ENCODE measurements at places on chromosomes 16 and 17.

GRCh38 chr17:30000001-30000754 is 58.7 kb downstream of the EFCAB5 start:
- no peak for DNase-seq

DNA sequence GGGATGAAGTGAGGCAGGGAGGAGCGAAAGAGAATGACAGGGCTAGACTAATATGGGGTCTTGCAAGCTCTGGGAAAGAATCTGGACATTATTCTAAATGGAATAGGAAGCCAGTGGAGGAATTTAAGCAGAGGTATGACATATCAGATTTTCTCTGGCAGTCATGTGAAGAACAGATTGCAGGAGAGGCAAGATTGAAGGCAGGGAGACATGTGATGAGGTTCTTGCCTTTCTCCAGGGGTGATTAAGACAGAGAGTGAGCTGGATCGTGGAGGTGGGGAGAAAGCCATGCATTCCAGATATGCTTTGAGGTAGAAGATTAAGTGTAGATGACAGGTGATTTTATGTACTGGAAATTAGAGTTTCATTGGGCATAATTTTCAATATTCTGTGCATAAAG is 4.3 kb upstream of the THAP11 start:
- no peak for DNase-seq

- no peak for DNase-seq
These were observed at the start of gene GPR179 for GRCh38 chr17:38343608-38344419. GPR179 (minus strand) TSS chr17:38343956; CDS start chr17:38343789, 167 bp downstream.

DNA sequence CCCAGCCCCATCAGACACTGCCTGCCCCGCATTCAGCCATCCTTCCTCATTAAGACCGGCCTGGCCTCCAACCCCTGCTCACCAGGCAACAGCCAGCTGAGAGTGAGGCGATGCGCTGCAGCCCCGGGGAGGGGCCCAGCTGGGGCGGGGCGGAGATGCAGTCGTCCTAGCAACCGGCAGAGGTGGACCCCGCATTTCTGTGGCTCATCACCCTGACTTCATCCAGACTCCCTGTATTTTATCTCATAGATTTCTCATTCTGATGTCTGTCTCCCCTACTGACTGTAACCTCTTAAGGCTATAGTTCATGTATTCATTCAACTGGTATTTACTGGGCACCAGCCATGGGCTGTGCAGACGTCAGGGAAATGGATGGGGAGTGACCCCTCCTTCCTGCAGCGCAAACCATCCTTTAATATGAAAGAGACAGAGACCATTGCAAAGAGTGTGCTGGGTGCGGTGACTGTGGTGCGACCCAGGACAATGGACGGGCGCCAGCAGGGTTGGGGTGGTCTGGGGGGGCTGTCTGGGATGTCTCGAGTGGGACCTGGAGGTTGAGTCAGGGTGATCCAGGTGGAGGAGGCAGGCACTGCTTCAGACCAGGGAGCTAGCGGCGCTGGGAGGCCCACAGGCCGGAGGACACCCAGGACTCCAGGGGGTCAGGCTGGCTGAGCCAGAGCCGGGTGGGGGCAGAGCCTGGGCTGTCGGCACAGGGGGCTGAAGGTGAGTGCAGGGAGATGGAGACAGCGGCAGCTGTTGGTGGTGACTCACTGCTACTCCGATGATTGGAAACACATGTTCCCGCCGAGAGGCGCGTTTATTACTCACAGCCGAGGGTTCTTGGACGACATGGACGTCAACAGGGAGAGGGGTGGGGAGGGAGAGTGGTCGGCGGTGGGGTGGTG is 10.5 kb upstream of the TIMP2 start:
- peak; percentile 81 for DNase-seq

GRCh38 chr16:10552998-10553491 is 27.4 kb downstream of the EMP2 start:
- DNase-seq, result no peak

All from SHP77 treated with DMSO at 0.1 percent for 48 hours (cell line).